Activated CD8-positive, alpha-beta memory T cell treated with anti-CD3 and anti-CD28 coated beads for 1 hour (primary cell): ENCODE measurements at places on chromosomes 1 and 21.

- no peak for DNase-seq
These were observed 183.4 kb downstream of the ZNF281 start for GRCh38 chr1:200226268-200226968.

DNA sequence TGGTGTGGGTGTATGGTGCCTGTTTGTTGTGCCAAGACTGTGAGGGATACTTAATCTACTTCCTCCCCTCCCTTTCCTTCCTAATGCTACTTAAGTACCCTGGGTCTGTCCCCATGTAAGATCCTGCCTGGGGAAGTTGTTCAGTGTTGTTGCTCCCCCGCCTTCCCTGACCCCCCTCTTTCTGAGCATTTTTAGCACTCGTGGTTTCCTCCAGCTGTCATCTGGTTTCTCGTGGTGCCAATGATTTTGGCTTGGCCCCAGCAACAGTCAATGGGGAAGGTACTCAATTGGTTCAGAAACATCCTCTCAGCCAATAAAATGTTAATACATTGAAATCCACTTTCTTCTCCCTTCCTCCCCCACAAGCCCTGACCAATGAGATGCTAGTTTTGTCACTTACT, 8.0 kb upstream of the B4GALT3 start:
- DNase-seq: peak; percentile 52

DNA sequence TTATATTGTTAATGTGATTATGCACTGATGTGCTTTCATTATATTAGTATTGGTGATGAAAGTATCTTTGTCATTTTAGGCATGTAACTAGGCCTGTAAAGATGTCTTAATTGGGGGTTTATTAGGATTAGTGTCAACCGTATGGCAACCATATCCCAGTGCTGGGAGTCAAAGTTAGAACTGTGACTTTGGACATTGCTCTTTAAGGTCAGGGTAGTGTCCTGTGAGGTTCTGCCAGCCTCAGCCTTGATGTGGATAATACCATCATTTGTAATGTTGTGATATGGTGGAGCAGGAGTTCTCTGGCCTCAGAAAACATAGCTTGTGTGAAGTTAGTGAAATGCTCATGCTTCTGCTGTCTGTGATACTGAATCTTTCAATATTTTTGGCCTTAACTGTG, 59.4 kb downstream of the LAMC1 start:
- DNase-seq: no peak

GRCh38 chr1:160864173-160864572, 1.5 kb upstream of the CD244 start:
- no peak for DNase-seq

GRCh38 chr1:107196973-107197562, 56.2 kb downstream of the NTNG1 start:
- DNase-seq: no peak

- no peak for DNase-seq
These were observed 10.1 kb downstream of the AGT start for GRCh38 chr1:230703679-230704385.

- DNase-seq: no peak
These were observed 15.7 kb downstream of the SPOCD1 start for GRCh38 chr1:31799895-31800673.

DNA sequence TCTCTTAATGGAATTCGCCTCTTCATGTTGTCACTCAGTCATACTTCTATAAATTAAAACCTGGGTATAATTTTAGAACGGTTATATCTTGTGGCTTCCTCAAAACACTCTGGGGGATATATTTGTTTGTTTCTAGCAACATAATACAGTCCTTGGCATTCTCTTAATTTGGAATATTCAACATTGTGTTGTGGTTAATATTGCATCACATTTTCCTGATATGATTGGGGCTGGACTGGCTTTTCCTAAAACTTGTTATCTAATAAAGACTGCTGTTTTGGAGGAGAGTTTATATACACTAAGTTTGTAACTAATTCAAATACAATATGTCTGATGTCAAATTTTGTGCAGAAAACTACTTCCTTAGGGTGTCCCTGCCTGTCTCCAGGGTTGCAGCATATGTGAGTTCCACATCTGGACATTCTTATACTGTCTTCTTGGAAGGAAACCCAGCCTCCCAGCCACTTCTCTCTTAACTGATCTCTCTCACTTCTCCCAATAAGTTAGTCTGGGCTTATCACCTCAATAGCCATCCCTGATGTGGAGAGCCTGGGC, 892.6 kb downstream of the MRPL39 start:
- DNase-seq: no peak

DNA sequence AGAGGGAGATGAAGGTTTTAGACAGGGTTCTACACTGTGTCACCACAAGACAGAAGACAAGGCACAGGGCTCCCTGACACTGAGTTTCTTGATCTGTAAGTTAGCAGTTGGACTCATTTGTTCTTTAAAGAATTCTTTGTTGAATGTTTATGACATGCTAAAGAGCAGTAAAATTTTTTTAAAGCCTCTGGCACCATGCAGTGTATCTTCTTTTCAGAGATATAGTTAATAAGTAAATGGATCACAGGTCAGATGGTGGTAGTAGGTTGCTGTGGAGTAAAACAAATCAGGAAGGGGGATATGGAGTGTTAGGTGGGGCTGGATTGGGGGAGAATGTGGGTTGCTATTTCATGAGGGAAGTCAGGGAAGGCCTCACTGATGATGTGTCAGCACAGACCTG, 2.0 kb downstream of the CLCA4 start:
- no peak for DNase-seq

- no peak for DNase-seq
These were observed 30.5 kb downstream of the ENO1 start for GRCh38 chr1:8847990-8848389.

DNA sequence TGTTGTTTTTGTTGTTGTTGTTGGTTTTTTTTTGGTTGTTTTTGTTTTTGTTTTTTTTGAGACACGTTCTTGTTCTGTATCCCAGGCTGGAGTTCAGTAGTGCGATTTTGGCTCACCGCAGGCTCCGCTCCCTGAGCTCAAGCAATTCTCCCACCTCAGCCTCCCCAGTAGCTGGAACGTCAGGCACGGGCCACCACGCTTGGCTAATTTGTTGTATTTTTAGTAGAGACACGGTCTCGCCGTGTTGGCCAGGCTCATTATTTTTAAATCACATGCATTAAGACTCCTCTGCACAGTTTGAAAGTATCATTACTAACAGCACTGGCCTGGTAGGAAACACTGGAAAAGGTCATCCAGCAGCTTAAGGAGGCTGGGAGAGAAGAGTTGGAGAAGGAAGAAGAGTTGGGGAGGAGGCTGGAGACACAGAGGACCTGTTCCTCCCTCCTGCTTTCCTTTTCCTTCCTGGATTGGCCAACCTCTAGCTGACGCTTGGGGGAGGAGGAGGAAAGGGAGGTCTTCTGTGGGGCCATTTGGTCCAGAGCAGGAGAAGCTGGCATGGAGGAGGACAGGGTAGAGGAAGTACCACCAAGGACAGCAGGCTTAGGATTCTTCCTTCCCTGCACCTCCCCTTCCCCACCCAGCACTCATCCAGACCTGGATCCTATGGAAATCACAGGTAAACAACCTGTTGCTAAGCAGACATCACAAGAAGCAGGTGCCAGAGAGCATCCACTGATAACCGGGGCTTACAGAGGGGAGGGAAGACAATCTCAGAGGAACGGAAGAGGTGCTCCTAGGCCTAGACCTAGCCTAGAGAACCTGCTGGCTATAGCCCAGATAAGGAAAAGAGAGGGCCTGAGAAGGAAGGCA, 71.9 kb upstream of the GOLT1A start:
- no peak for DNase-seq

DNA sequence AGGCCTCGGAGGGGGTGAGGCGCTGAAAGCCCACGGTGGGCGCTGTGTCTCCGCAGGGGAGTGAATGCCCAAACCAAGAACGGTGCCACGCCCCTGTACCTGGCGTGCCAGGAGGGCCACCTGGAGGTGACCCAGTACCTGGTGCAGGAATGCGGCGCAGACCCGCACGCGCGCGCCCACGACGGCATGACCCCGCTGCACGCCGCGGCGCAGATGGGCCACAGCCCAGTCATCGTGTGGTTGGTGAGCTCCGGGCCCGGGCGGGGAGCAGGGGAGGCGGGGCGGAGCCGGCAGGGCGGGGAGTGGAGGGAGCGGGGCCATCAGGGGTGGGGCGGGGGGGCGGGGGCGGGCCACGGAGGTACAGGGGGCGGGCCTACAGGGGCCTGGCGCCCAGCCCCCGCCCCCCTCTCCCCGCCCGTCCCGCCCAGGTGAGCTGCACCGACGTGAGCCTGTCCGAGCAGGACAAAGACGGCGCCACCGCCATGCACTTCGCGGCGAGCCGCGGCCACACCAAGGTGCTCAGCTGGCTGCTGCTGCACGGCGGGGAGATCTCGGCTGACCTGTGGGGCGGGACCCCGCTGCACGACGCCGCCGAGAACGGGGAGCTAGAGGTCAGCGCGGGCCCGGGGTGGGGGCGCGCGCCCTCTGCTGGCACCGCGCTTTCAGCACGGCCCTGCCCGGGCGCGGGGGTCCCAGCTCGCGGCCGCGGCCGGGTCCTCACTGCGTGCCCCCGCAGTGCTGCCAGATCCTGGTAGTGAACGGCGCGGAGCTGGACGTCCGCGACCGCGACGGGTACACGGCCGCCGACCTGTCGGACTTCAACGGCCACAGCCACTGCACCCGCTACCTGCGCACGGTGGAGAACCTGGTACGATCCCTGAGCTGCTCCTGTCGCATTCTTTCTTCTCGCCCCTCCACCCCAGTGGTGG, 15.9 kb downstream of the ESPN start:
- DNase-seq: no peak

DNA sequence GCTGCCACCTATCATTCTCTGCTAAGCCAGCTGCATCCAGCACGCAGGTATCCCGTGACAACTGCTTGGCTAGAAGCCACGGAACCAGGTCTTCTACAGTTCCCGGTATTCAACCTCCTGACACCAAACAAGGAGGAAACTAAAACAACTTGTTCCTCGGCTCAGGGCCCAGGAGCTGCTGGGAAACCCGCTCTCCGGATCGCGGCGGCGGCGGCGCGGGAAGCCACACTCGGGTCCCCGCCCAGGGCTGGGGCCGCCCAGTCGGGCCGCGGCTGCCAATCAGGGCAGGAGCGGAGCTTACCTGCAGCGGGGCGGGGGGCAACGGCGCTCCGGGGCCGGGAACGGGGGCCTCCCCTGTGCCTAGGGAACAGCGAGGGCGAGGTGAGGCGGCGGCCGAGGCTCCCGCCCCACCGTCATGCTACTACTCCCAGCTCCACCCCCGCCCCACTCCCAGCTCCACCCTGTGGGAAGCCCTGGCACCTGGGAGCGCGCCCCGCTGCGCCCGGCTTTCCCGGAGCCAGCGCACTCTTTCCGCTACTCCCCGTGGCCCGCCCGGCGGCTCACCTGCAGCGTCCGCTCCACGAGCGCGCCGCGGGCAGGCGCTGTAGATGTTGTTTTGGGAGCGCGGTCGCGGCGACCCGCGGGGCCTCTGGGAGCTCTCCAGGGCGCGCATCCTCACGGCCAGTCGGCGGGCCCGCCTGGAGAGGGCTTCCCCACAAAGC, 12.1 kb downstream of the IL24 start:
- peak; percentile 28 for DNase-seq

DNA sequence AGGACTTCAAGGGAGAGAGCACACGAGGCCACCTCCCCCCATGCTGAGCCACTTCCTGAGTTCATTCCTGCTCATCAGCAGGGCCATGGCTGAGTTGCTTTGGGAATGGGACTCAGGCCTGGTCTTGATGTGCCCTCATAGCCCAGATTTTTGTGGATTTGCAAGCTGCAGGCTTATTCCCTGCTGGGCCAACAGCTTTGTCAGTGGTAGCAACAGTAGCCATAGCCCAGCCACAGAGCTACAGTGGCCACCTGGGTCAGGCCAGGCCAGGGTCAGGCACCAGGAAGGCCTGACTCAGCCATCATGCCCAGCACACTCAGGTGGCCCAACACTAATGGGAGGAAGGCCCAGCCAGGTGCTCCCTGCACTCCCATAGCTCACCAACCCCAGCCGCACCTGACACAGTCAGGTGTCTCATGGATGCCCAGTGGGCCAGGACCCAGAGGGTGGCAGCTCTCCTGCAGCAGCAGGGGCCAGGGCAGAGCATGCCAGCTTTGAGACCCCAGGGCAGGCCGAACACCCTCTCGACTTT, 33.5 kb downstream of the EPHA2 start:
- DNase-seq: no peak

DNA sequence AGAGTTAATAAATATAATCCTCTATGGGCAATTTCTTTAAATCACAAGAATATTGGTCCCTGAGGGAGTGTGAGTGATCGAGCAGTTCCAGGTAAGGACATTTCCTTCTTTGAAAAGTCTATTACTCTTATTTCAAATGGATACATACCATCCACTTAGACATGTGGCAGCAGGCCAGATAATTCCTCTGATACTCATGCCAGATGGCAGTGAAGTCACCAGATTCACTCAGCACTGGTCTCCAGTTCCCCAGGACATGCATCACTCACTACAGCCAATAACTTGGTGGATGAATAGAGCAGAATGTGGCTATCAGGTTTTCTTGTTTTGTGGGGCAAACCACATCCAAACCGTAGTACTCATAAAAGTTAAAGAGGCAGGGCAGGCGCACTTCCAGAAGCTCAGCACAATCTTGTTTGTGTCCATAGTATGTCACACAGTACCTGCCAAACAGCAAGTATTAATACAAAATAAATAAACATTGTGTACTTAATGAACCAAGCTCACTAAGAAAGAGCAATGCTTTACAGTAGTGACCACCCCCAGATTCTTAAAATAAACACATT, 74.2 kb upstream of the CD53 start:
- DNase-seq: no peak

DNA sequence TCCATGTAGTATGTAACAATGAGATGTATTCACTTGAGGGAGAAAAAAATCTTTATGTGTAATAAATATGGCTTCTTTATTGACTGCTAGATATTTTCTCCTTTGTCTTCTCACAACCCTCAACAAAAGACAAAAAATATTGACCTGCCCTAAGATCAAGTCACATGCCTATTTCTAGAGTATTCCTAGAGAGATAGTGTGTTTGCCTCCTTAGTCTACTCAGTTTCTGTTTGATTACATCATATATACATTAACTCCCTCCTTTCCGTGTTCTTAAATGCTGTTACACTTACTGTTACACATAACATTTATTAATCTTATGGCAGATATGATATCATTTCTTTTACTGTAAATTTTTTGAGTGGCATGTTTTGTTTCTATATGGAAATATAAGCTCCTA, 281.6 kb upstream of the RGS18 start:
- DNase-seq: no peak

GRCh38 chr1:42034426-42034825, 115.7 kb upstream of the HIVEP3 start:
- no peak for DNase-seq

- no peak for DNase-seq
These were observed 474.0 kb downstream of the PLPP3 start for GRCh38 chr1:56105397-56105796.

DNA sequence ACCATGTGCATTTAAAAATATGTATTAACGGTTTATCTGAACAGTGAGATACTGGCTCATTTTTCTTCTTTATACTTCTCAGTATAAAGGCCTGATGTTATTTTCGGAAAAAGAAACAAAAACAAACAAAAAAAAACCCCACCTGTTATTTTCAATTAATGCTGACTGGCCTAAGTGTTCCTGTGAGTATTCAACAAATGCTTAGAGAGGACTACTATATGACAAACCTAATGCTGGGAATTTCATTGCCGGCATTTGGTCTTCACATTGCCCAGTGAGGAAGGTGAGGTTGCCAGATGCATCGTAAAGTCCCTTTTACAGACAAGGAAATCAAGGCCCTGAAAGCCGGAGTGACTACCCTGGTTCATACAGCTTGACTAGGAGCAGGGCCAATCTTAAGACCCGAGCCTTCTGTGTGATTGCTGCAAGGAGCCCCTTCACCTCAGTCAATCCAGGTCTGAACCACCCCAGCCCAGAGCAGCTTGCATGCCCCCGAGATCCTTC, 599 bp downstream of the MRPL24 start:
- no peak for DNase-seq
